AG20443 (cell line): ENCODE measurements at places on chromosomes 16 and 17.
A peak's percentile ranks its signal among the peaks of the same experiment; 100 is the strongest.

DNA sequence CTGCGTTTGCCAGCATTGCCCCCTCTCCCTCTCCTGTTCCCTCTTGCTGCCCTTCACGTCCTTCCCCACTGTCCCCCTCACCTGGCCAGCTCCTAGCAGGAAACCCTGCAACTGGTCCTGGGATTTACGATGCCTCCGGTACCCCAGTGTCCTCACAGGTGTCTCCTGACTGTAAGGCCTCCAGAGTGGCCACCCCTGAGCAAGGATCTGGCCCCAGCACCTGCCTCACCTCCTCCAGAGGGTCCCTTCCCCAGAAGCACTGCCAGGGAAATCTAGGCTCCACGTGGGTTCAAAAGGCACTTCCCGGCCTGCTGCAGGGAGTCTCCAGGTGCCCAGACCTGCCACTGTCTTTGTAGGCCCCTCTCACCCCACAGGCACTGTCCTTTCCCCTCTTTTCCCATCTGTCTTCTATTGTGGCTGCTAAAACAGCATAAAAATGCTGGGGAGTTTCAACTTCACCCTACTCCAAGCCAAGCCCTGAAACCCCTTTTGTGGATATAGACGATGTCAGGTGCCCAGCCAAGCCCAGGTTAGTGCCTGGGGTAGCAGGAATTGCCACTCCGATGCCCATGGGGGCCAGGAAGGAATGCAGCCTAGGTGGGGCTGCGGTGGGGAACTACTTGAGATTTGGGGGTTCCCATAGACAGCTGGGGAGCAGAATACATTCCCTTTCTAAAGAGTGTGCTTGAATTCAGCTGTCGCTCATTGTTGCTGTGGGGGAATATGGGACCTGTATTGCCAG, 25.7 kb downstream of the RAB11FIP4 start:
- DNase-seq = no peak

DNA sequence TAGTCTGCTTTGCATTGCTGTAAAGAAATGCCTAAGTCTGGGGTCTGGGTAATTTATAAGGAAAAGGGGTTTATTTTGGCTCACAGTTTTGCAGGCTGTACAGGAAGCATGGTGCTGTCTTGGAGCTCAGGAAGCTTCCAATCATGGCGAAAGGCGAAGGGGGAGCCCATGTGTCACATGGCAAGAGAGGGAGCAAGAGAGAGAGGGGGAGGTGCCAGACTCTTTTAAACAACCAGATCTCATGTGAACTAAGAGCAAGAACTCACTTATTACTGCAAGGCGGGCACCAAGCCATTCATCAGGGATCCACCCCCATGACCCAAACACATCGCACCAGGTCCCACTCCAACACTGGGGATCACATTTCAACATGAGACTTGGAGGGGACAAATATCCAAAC, 148.2 kb upstream of the HS3ST2 start:
- DNase-seq = no peak

GRCh38 chr16:78211946-78212345, 112.5 kb downstream of the WWOX start:
- no peak for DNase-seq

- no peak for DNase-seq
These were observed 74.0 kb upstream of the XYLT1 start for GRCh38 chr16:17544785-17545184.

GRCh38 chr17:59155439-59156177, at the start of gene PRR11:
Gene PRR11 (plus strand): TSS chr17:59155746. CDS start chr17:59169753, 14,007 bp downstream.
- peak; percentile 94 for DNase-seq

DNA sequence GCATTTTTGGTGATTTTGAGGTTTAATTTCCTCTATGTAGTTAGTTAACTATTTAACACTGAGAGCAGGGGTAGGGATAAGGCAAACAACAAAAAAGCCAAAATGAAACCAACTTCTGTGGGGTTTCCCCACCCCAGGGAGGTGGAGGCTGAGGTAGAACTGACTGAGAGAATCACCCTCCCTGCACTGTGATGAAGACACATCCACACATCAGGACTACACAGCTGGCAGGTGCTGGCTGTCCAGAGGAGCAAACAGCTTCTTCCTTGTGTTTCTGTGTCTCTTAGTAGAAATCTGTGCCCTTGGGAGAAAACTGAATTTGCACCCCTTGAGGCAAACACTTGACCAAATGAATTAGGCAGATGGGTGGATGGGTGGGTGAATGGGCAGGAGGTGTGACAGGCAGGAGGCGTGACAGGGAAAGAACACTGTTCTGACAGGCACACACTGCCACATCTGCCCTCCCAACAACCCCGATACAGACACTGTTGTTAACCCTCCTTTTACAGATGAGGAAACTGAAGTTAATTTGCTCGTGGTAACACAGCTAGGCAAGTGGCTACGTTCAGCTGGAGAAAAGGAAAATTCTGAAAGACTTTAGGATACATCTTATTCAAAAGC, 62.9 kb upstream of the AMZ2 start:
- no peak for DNase-seq

- DNase-seq = no peak
These were observed 73.7 kb downstream of the ITFG1 start for GRCh38 chr16:47387026-47387734.

DNA sequence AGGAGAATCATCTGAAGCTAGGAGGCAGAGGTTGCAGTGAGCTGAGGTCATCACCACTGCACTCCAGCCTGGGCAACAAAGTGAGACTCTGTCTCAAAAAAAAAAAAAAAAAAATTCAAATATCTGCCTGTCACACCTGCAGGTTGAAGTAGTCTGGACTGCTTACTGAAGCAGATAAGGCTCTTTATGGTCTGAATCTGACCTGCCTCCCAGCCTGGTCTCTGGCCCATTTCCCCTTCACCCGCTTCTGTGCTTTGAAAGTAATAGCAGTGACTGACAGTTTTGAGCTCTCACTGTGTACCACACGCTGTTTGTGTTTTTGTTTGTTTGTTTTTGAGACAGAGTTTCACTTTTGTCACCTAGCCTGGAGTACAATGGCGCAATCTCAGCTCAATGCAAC, 5.8 kb downstream of the SEZ6L2 start:
- no peak for DNase-seq
